Activated CD4-positive, alpha-beta T cell treated with anti-CD3 and anti-CD28 coated beads for 24 hours (primary cell): ENCODE measurements at places on chromosomes 11 and 22.

GRCh38 chr11:17985517-17985916 is 27.3 kb downstream of the SERGEF start:
- no peak for DNase-seq

DNA sequence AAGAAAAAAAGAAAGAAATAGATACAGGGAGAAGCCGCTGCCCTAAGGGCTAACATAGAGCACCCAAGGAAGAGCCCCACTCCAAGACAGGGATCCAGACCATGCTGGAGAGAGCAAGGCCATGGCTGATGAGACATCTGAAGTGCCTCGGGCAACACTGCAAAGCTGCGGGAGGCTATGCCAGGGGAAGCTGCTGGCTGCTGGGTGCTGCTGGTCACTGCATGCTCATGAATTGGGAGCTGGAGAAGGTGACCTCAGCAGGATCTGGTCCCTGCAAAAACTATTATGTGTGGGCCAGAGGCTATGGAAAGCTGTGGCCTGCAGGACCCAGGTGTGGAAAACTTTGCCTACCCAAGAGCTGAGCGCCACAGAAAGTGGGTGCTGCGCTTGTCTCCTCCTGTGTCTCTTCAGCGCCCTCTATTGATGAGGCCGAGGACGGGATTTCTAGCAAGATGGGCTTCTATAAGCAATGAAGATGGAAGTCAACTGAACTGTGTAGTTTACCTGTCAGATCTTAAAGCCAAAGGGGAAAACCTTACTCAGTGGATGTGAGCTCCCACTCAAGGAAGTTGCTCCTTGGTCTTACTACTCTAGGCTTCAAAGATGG is 17.3 kb upstream of the SLC29A2 start:
- peak; percentile 52 for DNase-seq

GRCh38 chr11:23453522-23453921 is 593.2 kb upstream of the CCDC179 start:
- DNase-seq: no peak

GRCh38 chr11:70317581-70318305 is 47.3 kb downstream of the PPFIA1 start:
- no peak for DNase-seq

- no peak for DNase-seq
Measured at GRCh38 chr11:86365546-86365945, 9.1 kb upstream of the CCDC81 start.
